ENCODE measurements at places on chromosomes 11 and 22.
A peak's percentile ranks its signal among the peaks of the same experiment; 100 is the strongest.

GRCh38 chr11:117993988-117994745, 8.0 kb downstream of the IL10RA start:
- no peak for DNase-seq

GRCh38 chr11:59611570-59612565, 3.7 kb downstream of the OSBP start:
- DNase-seq = peak; percentile 23

GRCh38 chr11:117010808-117011540, 87.3 kb downstream of the SIK3 start:
- DNase-seq = peak; percentile 94

DNA sequence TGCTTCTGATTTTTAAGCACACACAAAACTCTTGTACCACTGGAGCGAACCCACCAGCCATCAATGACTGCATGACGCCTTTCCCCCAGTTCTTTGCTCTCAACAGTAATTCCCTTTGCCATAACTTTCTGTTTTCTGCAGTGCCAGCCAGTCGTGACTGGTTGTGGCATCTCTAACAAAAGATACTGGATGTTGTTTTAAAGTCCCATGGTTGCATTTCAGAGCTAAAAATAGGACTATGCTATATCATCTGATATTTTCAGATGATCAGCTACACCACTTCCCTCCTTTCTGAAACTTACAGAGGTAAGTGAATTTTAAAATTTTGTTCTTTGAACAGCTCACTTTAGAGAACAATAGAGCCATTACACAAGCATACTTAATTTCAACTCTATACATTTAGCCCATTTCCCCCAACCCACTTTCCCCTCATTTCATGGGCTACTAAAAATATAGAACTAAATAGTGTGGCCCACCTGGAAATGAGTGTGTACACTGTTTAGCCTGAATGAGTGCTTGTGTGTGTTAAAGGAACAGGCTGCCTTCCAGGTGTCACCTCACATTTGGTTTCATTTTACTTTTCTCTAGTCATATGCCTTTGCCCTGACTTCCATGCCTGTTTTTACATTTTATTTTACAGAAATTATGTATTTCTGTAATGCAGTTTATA, 136.9 kb upstream of the ZC3H12C start:
- no peak for DNase-seq

DNA sequence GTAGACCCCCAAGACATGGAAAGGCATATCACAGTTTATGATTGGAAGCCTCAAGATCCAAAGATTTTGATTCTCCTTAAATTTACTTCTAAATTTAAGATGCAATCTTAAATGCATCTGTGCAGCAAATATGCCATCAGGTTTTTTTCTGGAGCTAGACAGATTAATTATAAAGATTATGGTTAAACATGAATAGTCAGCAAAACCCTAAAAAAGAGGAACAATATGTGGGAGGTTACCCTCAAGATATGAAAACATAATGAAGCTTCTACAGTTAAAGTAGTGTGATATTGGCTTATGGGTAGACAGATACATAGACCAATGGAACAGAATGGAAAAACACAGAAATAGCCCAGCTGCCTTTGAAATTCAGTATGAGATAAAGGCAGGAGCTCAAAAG, 31.7 kb downstream of the OR8B12 start:
- no peak for DNase-seq

- peak; percentile 75 for DNase-seq
Observed at GRCh38 chr11:85889676-85890579, 34.7 kb downstream of the CCDC83 start.

DNA sequence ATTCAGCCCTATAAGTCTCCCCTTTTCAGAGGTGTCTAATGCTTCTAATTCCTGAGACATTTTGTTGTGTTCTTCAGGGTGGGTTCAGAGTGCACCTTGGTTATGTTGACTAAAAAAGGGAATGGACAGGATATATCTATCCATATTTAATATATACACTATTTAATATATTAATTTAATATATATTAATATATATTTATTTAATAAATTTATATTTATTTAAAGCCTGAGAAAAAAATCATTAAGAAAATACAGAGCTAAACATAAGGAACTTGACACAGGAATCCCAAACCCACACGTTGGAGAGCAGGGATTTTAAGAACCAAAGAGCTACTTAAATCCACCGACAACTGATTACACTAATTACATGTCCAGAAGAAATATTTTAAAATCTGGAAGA, 674.2 kb upstream of the KIRREL3 start:
- DNase-seq = no peak

- no peak for DNase-seq
Observed at GRCh38 chr11:120605469-120605868, 93.9 kb downstream of the GRIK4 start.

DNA sequence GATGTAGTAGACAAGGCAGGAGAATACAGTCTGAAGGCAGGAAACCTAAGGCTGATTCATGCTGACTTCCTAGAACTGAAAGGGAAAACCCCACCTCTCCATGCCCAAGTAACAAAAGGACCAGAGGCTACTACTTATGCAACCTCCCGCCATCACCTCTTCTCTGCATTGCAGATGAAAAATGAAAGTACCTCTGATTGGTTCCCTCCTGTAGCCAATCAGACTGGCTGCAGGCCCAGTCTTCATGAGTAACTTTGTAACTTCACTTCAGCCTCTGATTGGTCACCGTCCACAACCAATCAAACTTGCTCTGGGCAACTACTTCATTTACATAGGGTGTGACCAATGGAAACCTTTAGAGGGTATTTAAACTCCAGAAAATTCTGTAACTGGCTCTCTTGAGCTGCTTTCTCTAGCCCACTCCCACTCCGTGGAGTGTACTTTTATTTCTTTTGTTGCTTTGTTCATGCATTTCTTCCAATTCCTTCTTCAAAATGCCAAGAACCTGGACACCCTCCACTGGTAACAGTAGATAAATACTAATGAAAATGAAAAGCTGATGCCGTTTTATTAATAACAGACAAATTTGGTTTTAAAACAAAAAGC, 5.2 kb upstream of the MAP6 start:
- DNase-seq = peak; percentile 47

DNA sequence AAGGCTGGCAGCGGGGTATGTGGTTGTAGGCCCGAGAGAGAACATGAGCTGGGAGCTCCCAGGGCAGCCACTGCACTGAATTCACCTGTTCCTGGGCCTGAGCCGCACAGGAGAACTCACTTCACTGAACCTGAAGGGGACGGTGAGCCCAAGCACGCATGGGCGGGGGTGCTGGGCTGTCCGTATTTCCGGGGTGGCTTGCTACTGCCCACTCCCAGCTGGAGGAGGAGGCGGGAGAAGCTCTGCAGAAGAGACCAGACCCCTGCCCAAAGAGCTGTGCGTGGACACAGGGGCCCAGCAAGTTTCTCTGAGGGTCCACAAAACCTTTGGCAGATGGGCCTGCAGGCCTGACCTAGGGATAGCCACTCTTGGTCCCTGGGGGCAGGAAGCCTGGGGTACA, 4.8 kb downstream of the TTLL12 start:
- DNase-seq = no peak

GRCh38 chr11:34516247-34517040, 2.9 kb upstream of the ELF5 start:
- DNase-seq = no peak

- no peak for DNase-seq
Observed at GRCh38 chr11:26676641-26677040, 45.2 kb downstream of the SLC5A12 start.

GRCh38 chr11:124877631-124877909, 12.3 kb downstream of the ROBO3 start:
- no peak for DNase-seq

GRCh38 chr11:19864141-19865140, 151.8 kb downstream of the NAV2 start:
- DNase-seq = peak; percentile 56

DNA sequence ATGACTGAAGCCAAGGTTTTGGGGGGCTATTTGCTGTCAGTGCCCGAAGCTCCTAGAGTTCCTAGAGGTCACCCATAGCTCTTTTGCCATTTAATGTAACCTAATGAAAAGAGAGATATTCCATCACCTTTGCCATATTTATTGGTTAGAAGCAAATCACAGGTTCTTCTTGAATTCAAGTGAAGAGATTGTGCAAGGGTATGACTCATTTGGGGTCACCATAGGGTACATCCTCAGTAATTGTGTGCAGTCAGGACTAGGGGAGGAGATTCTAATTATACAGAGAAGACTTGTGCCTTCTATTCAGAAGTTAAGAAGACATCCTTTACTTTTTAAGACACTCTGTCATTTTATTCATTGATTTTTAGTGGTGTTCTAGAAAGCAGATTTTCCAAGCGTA, 6.9 kb upstream of the PRAME start:
- peak; percentile 3 for DNase-seq

DNA sequence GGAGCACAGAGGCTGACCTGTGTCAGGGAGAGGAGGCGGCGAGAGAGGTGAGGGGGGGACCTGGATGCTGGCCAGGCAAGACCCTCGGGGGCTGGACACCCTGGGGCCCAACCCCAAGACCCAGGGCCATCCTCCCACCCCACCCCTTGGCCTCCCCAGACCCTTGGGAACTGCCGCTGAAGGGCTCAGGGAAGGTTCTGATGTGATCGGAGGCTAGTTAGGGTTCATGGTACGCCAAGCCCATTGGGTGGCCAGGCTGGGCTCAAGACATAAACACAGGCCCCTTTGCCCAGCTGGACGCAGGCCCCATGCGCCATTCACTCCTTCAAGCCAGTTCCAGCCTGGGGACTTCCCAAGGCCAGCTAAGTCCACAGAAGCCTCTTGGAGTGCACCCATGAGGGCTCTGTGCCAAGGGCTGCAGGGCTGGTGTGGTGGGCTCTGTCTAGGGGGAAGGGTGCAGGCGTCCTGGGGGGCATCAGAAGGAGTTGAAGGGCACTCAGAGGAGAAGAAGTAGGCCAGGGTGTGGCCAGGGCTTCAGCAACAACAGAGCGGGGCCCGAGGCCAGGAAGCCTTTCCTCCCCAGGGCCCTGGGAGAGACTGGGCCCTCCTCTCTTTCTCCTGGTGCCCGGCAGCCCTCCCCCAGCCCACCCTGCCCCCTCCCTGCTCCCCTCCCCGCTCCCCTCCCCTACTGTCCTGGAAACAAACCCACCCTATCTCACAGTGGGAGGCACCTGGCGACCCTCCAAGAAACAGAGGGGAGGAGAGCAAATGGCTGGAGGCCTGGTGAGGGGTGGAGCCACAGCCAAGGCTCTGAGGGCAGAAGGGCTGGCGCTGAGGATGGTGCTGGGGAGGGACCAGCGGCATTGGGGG, 12.9 kb downstream of the TSPAN32 start:
- peak; percentile 91 for DNase-seq

DNA sequence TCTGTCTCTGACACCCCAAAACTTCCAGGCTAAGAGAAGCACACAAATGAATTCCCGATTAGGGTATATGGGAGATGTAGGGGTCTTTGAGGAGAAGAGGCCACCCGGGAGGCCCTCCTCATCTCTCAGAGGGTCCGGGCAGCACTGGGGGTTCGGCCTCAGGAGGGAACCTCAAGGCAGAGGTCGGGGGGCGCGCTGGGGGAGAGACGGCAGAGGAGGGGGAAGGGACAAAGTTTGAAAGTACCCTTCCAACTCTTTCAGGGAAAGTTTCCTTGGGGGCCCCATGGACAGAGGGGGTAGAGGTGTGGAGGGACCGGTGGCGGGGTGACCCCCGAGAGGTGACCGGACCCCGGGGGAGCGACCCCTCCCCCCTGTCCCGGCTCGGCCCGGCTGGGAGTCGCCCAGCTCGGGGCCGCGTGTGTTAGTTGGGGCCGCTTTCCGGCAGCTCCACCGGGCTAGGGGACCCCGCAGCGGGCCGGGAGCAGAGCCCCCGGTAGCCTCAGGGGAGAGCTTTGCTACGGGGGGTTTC, 3.3 kb upstream of the GCAT start:
- no peak for DNase-seq

- no peak for DNase-seq
Observed at GRCh38 chr22:44881624-44882023, 128.2 kb downstream of the PHF21B start.

GRCh38 chr22:16933291-16934282, 74.4 kb downstream of the GAB4 start:
- no peak for DNase-seq

DNA sequence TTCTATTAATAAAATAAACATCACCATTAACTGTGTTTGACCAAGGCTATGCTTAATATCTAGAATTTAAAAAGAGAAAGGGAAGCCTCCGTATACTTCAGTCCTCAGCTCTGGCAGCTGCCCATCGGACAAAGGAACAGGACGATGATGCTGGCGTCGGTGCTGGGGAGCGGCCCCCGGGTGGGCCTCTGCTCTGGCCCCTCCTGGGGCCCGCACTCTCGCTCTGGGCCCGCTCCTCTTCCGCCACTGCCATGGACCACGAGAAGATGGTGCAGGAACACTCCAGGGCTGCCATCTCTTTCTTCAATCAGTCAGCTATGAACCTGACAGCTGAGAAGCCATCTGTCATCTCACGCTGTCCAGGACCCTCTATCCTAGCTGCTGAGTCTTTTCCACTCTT, 25.3 kb downstream of the PDHX start:
- DNase-seq = no peak

GRCh38 chr11:22749536-22749935, 80.1 kb downstream of the SVIP start:
- no peak for DNase-seq

GRCh38 chr22:32918741-32919140, 117.2 kb downstream of the TIMP3 start:
- DNase-seq = no peak

DNA sequence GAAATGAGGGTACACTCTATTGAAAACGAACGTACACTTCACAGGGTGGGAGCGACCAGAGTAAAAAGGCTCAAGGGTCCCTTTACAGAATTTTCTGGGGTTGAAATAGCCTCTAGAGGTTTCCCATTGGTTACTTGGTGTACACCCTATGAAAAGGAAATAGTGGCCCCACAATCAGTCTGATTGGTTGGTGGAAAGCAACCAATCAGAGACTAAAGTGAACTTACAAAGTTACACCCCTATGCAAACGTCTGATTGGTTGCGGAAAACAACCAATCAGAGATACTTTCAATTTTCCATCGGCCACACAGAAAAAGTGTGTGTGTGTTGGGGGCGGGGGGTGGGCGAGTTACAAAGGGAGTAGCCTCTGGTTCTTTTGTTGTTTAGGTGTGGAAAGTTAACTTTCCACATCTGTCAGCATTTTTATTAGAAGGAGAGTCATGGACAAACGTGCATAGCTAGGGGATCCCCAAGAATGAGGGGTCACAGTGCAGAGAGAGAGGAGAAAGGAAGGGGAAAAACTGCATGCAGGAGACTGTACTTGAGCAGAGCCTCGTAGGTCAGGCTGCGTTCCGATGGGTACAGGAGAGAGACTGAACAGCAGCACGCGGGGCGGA, 1152.1 kb downstream of the TBC1D22A start:
- no peak for DNase-seq

DNA sequence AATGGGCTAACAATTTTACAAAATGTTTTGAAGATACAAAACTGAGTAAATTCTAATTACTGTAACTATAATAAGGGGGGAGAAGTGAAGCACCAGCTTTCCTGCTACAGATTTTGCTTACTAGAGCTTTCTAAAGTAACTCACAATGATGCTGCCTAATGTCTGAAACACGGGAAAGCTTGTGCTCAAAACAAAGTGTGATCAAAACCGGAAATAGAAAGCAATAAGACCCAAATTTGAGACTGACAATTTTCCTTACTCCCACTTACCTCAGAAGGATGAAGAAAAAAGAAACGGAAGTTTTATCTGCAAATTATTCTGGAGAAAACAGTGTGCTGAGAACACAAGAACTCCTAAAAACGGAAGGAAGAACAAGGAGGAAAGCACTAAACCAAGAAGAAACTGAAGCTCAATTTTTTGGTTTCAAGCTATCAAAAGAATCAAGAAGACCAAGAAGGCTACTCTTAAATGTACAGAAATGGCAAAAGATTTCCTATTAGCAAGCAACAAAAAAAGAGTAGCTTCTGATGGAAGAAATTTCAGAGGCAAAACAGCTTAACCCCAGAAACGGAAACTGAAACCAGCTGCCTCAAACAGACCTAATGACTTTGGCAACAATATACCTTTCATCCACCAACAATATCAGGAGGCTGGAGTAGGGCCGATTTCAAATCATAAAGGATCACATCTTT, 33.4 kb downstream of the AMBRA1 start:
- DNase-seq = peak; percentile 17

Measured in fibroblast of upper back skin (primary cell).